NCI-H1694 (cell line): ENCODE measurements at places on chromosomes 2 and 18.
A peak's percentile ranks its signal among the peaks of the same experiment; 100 is the strongest.

DNA sequence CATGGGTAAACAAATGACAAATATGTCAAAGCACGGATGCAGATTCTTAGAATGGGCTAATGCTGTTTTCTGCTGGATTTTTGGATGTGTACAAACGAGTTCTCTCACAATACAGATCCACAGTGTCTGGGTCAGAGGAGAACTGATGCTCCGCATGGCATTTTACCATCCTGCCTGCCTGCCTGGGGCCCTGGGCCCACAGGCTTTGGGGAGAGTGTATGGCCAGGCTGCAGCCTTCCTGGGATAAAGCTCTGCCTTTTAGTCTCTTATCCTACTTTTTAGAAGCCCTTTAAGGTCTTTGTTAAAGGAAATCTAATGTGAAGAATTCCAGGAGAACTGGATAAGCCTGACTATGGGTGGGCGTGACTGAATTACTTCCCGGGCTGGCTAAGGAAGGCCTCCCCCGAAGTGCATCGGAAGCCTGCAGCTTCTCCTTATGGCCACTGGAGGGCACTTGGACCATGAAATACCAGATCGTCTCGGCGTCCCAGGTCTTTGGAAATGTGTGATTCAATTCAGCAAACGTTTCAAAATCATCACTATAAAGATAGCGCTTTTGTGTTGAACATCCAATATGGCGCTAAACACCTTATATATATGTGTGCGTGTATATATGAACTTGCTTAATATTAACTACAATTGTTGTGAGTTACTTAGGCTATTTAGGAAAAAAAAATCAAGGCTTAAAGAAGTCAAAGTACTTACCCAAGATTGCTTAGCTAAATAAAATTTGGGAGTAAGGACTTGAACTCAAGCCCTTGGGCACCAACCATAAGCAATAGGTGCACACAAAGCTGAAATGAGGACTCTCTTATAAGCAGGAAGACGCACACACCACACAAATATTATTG lies 15.2 kb upstream of the DNPEP start:
- peak; percentile 85 for DNase-seq

DNA sequence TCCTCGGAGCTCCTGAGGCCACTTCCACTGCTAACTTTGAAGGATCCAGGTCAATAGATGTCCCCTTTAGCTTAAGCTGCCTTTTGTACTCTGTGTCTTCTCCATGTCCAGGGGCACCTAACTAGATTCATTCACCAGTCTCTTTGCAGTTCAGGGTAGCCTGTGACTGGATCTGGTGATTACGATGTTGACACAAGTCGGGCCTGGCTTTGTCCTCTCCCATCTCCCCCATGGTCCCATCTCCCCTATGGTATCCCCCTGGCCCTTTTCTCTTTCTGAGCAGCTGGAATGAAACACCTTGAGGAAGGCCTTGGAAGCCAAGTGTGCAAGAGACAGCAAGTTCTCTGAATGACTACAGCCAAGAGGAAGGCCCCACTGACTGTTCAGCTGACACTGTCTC lies 417.9 kb upstream of the SMIM21 start:
- no peak for DNase-seq

DNA sequence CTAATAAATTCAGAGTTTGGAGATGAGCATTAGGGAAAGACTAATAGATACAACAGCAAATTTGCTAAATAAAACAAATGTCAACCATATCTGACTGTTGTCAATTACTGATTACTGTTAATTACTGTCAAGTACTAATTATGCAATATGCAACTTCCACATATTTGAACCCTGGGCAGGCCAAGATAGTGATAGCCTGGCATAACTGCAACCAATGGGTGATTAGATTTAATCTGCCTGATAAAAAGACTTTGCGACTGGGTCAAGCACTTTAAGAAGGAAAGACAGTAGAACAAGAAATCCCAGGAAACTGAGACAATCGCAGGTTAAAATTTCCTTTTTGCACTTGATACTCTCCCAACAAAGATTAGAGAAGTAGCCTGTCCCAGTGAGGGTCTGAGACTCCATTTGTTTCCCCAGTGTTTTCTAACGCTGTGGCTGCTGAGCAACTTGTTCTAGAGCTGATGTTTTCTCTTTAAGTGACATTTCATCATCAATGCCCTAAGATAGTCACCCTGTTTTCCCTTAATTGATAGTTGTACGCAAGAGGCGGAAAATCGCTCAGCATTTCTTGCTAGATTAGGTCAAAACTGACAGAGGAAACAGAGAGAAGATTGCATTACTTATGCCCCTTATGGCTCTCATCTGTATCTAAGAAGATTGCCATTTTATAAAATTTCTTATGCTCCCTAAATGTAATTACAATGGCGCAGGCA lies 17.8 kb downstream of the ARHGAP15 start:
- DNase-seq, result no peak

- DNase-seq, result no peak
Observed at GRCh38 chr18:74516271-74517235, 17.7 kb upstream of the CNDP1 start.

DNA sequence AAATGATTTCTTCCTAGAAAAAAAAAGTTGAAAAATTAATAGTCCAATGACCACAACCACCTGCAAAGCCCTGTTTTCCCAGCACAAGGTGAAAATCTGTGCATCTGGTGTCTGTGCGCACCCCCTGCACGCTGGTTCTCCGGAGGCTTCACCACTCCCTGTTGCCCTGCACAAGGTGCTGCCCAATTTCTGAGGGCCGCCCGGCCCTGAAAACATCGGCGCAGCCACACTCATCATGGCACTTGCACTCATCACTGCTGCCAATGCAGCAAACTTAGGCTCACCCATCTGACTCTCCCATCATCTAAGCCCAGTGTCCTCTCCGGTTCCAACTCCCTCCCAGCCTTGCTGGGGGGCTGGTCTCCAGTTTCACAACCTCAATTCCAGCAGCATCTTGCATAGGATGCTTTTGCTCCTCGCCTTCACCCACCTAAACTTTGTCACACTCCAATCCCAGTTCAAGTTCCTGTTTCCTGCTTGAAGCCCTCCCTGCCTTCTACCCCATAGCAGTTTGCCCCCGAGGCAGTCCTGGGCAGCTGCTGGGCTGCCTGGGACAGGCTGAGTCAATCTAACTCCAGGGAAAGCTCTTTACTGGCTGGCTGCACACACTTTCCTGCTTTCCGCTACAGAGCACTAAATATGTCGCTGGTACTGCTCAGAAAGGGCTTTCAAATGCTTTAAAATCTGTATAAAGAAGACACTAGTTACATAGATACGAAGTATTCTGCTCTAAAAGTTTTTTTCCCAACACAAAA lies 522.5 kb upstream of the ID2 start:
- no peak for DNase-seq

DNA sequence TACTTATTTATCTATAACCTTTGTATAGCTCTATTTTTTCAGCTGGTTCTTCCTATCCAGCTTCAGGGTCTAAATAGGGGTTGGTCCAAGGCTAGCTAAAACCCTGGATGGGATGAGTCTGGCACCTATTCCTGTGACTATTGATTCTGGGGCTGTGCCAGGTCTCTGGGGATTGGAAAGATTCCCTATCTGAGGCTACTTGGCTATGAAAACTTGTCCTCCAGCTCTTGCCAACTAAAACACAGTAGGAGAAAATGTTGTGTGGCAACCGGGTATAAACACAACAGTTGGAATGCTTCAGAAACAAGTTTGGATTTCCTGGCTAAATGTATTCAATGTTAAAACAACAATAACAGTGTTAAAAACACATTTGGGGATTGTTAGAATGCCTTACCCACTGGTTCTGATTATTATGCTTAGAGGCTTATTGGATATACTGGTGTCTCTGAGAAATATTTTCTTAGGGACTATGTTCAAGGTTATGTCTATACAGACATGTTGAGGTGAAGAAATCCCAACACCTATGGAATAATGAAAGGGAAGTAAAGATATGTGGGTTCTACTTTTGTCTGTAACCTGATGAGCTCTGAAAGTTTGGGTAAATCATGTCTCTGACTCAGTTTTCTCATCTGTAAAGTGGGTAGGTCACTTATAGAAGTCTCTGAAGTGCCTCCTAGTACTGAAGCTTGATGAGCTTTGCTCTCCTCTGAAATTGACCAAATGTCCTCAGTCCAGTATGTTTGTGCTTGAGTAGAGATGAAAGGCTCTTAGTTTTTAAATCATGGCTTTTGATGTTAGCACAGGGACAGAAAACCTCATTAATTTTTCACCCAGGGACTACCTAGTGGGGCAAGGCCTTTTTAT lies 460.7 kb downstream of the MTX2 start:
- DNase-seq, result no peak

DNA sequence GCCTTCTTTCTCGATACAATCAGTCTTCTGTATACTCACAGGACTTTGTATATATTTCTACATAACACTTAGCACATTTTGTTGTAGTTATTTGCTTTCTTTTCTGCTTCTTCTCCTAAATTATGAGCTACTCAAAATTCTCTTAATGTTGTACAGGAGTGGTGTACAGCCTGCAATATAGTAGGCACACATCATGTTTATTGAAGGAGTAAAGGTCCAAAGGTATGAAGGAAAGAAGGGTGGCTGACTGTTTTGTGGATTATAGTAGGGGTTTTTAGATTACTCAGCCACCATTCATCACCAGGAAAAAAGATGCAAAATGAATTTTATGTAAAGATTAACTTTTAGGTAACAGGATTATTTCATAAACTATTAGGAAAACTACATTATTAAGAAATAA lies 54.1 kb downstream of the C18orf54 start:
- DNase-seq, result no peak

- no peak for DNase-seq
Observed at GRCh38 chr2:37711308-37711731, 39.9 kb upstream of the CDC42EP3 start.

- no peak for DNase-seq
Observed at GRCh38 chr2:229096409-229097066, 174.5 kb downstream of the PID1 start.

GRCh38 chr2:205574001-205574400 lies 108.3 kb upstream of the NRP2 start:
- no peak for DNase-seq

DNA sequence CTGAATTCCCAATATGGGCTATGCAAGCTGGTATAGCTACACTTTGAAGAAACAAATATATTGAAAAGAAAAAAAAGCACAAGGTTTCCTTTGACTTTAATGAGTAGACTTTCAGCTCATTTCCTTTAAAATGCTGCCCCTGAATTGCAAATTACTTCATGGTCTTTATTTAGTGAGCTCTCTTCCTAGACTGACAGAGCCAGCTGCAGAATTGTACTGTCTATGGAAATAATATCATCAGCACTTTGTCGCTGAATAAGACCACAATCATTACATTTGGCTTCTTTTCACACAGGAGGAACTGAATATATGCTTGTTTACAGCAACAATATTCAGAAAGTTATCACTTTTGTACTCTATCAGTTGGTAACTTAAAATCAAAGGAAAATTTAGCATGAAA lies 41.7 kb downstream of the ARL5A start:
- no peak for DNase-seq
